ENCODE measurements at places on chromosomes 12 and 14.

- no peak for DNase-seq
Measured at GRCh38 chr12:18446061-18446644, 184.8 kb downstream of the PIK3C2G start.

- no peak for DNase-seq
Measured at GRCh38 chr12:31300341-31300740, 25.6 kb downstream of the SINHCAF start.

DNA sequence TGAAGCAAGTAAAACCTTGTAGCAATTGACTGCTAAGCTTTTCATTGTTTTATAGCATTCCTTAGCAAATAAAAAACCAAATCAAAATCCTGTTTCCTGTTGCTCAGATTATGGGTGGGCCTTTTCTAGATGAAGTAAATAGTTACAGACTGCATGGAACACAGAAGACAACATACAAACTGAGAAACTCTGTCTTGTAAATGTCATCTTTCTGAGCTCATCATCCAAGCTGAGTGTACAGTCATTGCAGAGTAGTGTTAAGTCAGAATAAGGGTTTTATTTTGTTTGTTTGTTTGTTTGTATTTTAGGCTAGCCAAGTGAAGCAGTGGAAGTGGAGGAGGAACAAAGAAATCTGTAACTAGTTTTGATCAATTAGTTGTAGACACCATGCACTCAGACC lies 24.4 kb upstream of the BTG1 start:
- no peak for DNase-seq

- no peak for DNase-seq
Measured at GRCh38 chr12:120259418-120260202, 5.9 kb downstream of the PXN start.

DNA sequence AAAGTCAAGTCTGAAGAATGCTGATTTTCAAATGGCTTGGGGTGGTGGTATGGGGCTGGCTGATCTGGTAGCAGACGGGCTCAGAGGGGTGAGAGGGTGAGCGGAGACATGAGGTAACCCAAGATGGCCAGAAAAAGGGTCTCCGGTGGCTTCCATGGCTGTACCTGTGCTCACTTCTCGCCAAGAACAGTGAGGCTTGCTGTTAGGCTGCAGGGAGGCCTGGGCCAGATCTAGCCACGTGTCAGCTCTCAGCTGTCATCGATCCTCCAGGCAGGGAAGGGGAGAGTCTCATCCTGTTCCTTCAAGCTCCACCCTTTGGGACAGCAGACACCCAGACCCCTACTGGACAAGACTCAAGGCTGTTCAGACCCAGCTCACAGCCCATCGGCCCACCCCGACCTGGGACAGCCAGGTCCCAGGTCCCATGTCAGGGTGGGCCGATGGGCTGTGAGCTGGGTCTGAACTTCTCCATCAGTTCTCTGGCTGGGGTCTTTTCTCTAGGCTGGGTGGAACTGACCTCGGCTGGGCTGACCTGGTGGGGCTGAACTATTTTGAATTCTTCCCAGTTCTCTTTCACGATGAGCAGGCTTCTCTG lies 9.0 kb downstream of the LRTM2 start:
- no peak for DNase-seq

GRCh38 chr14:105258846-105259245 lies 10.5 kb downstream of the BTBD6 start:
- DNase-seq, result no peak

- DNase-seq, result no peak
Measured at GRCh38 chr12:71958457-71958856, 19.8 kb downstream of the TPH2 start.

DNA sequence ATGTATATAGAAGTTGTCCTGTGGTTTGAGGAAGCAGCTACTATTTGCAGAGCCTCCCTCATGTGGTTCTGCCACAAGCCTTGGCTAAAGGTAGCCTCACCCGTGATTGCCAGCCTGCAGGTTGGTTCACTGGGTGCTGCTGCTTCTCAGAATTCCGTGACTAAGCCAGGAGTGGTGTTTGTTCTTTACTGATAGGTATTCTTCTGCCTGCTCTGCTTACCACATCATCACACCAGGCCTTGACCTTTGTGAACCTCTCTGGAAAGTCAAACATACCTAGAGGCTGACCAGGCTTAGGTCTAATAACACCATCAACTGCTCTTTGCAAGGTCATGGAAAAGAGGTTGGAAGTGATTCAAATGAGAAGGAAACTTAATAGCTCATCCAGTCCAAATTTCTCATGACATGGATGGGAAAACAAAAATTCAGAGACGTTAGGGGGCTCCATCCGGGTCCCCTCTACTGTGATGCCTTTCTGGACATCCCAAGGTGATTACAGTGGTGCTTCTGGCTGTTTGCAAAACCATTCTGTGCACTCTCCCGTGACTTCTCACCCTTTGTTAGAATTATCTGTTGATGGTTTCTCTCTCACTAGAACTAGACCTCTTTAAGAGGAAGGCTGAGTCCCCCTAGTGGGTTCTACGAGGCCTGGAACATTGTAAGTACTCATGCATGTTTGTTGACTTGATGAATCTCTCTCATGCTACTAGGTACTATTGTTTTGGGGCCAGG lies 8.5 kb upstream of the SOCS2 start:
- no peak for DNase-seq

All from skeletal muscle cell (primary cell).